ENCODE measurements at places on chromosomes 3 and 15.

GRCh38 chr3:154428286-154429206 is 1.4 kb downstream of the GPR149 start:
- no peak for DNase-seq

DNA sequence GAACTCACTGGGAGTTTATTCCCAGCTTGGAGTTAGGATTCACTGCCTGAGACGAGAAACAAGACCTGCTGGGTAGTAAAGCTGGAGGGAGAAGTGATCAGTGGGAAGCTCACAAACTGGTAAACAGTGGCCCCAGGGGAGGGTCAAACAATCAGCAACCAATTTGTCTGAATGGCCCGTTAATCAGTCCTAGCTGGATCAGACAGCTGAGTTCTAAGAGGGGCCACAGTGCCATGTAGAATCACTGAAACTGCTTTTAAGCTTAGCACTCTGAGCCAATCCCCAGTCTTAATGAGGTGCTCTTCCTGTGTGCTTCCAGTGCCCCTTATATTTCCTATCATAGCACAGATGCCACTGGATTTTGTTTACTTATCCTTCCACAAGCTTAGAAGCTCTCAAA is 591.7 kb downstream of the RSL24D1 start:
- no peak for DNase-seq

- DNase-seq = no peak
These were observed 169.3 kb downstream of the PTPRG start for GRCh38 chr3:61730577-61731231.

GRCh38 chr3:66380200-66380932 is 120.5 kb downstream of the LRIG1 start:
- DNase-seq = no peak

DNA sequence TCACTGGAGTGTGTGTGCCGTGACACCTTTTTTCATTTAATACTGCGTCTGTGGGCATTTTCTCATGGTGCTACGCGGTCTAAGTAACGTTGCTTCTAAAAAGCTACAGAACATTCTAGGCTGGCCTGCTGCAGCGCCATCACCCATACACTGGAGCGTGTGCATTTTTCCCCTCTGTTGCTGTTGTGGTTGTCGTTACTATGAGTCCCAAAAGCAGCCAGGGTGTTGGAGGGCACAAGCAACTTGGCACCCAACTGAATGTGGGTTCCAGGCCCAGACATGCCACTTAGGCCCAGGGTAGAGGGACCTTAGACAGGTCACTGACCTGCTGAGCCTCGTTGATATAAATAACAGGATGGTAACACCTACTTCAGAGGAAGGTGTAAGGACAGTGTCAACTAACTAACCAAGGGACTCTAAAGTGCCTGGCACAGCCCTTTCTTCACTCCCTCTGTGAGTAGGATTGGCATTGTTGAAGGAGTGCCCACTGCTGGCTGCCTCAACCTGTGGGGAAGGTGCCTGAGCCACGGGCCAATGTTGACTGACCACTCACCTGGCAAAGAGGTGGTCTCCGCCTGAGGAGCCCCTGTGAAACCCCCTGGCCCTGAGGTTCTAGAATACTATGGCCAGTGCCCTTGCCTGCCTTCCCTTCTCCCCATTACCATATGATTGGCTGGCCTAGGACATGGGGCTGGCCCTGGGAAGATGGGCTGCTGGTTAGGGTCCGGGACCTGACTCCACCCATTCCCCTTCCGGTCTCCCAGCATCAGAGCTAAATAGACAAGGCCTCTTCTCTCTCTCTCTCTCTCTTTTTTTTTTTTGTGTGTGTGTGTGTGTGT is 3.5 kb downstream of the CSK start:
- DNase-seq = peak; percentile 63

- DNase-seq = no peak
These were observed 3.3 kb upstream of the UBL7 start for GRCh38 chr15:74464216-74464615.

DNA sequence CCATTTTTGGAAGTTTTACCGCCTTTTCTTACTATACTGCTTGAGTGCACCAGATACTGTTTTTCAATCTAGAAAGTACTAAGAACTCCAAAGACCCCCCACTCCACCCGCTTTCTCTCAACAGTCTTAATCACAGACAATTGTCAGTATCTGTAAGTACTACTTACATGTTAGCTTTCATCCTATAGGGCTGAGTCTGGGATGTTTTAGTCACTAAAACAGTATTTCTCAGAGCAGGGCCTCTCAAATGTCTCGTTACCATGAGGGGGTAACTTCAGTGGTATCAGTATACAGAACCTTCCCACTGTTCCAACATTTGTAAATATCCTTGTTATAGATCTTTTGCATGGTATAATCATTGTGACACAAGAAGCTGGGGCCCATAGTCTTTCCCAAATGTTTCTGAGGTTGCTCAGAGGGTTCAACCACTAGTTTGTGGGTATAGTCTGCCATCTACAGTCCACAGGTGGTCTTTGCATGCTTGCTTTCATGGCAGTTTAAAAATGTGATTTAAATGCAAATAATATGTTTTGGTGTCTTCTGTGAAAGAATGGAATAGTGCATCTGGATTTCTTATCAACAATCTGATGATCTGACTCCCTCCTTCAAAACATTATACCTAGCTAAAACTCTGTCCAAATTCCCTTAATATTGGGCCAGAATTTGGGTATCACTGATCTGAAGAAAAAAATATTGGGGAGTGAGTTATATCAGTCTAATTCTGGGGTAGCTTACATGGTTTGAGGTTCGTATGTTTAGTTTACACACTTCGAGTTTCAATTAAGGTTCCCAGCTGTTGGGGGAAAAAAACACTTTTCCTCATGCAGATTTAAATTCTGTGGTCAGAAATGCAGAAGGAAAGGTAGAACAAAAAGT is 18.0 kb upstream of the DNAJC13 start:
- DNase-seq = peak; percentile 36

DNA sequence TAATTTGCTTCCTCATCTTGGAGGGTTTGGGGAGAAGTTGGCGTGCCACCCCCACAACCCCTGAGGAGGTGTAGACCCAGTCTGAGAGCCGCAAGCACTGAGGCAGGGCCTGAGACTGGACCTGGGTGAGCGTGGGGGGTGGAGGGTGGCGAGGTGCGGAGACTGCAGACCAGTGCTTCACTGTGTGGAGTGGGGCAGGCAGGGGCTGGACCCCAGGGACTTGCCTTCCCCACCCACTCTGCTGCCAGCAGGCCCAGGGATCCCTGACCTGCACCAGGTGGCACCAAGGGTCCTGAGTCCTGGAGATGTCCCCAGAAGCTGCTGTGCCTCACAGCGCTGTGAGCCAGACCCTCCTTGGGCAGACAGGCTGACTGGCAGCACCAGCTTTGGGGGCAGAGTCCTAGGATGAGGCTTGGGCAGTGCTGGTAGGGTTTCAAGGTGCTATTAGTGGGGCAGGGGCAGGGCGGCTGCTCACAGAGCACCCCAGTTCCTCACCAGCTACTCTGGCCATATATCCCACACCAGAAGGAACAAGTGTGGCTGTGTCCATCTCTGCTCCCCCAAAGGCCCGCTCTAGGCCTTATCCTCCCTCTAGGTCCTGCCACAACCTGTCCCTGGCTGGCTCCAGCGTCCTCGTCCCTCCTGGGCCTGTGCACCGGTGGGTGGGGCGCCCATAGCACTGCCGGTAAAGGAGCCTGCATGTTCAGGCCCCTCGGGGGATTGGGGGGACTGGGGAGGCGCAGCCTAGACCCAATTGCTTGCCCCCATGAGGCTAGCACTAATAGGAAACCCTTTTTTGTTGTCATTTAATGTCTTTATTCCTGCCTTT is 11.8 kb downstream of the ZBTB47 start:
- peak; percentile 13 for DNase-seq

GRCh38 chr3:150177673-150178381 is 207.1 kb upstream of the PFN2 start:
- DNase-seq = no peak

- no peak for DNase-seq
These were observed 96.3 kb upstream of the SLC2A2 start for GRCh38 chr3:171122861-171123260.

GRCh38 chr15:36753173-36753572 is 173.7 kb downstream of the CDIN1 start:
- DNase-seq = no peak

- DNase-seq = no peak
These were observed 284.5 kb downstream of the ZNF385D start for GRCh38 chr3:21466476-21466875.

- no peak for DNase-seq
These were observed 24.5 kb downstream of the NEDD4 start for GRCh38 chr15:55968923-55969322.

GRCh38 chr3:125647318-125648014 is 52.2 kb upstream of the OSBPL11 start:
- DNase-seq = no peak

- DNase-seq = no peak
These were observed 1.9 kb upstream of the THBS1 start for GRCh38 chr15:39578851-39579486.

DNA sequence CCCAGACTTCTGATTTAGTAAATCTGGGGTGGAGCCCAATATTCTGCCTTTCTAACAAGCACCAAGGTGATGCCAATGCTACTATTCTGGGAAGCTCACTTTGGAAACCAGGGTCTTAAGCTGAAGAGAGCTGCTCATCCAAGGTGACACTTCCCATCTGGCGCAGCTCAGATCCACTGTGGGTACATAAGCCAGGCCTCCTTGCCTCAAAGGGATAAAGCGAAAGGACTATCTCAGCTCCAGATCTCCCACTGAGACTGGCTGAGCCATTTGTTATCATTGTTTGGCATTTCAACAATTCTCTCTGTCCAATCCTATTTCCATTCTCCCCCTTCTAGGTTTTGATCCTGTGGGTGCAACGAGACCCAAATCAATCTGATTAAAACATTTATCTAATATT is 323.8 kb downstream of the GBE1 start:
- no peak for DNase-seq

DNA sequence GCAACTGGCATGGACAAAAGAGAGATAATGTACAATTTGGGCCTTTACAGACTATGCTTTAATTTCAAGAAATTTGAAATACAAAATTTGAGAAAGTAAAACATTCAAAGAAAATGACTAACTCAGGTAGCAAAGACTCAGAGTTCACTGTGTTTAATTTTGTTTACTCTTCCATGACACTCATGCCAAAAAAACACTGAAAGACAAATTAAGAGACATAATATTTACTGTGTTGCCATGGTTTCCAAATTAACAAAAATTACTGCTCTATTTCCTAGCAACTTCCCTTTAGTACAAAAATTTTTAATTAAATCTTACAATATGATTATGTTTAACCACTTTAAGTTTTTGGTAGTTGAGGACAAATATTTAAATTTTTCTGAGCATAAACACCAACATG is 29.6 kb downstream of the LRRFIP2 start:
- no peak for DNase-seq

DNA sequence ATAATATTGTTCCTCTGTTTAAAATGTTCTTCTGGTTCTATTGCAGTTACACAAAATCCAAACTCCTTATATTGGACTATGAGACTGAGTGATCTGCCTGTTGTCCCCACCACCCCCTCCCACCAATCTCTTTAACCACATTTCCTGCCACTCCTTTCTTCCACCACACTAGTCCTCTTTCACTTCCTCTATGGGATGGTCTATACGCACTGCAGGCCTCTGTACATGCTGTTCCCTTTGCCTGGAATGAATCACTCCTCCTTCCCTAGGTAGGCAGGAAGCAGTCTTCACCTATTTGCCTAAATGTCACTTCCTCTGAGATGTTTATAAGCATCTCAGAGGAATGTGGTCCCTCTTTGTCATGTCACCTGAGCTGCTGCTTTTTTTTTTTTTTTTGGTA is 4.0 kb downstream of the MAP2K1 start:
- DNase-seq = no peak

GRCh38 chr15:81411051-81411450 is 37.0 kb upstream of the TMC3 start:
- DNase-seq = no peak

- DNase-seq = peak; percentile 52
These were observed 100.9 kb downstream of the MYO5A start for GRCh38 chr15:52427804-52428203.

DNA sequence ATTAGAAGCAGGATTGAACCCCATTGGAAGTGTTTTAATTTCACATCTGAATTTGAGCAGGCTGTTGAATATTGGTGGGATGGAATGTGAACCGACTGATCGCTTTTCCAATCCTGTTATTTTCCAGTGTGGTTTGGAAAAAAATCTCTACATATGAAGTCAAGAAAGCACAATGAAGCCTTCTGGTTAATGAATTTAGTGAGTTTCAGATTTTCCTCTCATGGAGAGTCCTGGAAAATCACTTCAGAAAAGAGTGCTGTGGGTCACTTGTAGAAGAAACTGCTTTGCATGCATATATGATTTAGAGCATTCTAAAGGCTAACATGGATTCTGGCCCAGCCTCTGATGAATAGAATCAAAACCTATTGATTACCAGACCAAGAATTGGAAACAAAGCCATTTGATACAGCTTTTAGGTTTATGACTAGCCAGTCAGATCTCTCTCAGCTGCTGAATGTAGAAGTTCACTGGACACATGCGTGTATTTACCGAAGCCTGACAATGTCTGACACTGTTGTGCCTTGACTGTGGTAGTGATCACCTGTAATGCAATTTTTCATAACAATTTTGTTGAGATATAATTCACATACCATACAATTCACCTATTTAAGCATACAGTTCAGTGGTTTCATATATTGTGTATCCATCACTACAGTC is 121.9 kb downstream of the FNDC3B start:
- DNase-seq = no peak

- no peak for DNase-seq
These were observed 293.3 kb upstream of the THBS1 start for GRCh38 chr15:39287322-39288195.

- DNase-seq = no peak
These were observed 64.5 kb upstream of the LRIG1 start for GRCh38 chr3:66565301-66565700.

GRCh38 chr3:148460686-148461085 is 237.0 kb upstream of the AGTR1 start:
- DNase-seq = no peak

- no peak for DNase-seq
These were observed 703.0 kb upstream of the ZNF385D start for GRCh38 chr3:22453906-22454535.

- no peak for DNase-seq
These were observed 133.2 kb downstream of the CHSY1 start for GRCh38 chr15:101118615-101119014.

DNA sequence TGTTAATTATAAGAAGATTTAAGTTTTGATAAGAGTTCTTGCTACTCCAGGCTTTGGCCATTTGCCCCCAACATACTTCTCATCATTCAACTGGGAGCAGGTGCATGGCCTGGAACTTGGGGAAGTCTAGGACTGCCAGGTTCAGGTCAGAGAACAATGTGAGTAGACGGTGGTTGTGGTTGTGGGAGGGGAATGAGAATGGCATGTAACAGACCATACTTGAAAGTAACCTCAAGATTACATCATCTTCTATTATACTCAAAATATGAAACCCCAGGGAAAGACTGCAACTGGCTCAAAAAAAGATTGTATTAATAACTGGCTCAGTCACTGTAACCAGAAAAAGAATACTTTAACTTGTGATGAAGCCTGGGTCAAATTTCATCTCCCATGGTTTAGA is 364.9 kb upstream of the DPPA4 start:
- DNase-seq = peak; percentile 31

GRCh38 chr3:120457827-120458226 is 7.0 kb upstream of the FSTL1 start:
- no peak for DNase-seq

Measured in stimulated activated CD8-positive, alpha-beta memory T cell treated with anti-CD3 and anti-CD28 coated beads, Interleukin-4, amount 100 ng/mL, for 48 hours (primary cell).